ENCODE measurements at places on chromosomes 13 and 19. TPM values are rescaled to one million over a fixed set of nuclear protein-coding genes. Genes with fewer than 3 reads are reported as not detected.

The ZNF296 gene
- 0.20 TPM for total RNA-seq

The STAP2 gene
- total RNA-seq: 4.2 TPM

The ZNF682 gene
- 6.6 TPM for total RNA-seq

The PCDH20 gene
- total RNA-seq: 3.7 TPM

The TTC9B gene
- not detected for total RNA-seq

The PCSK4 gene
- total RNA-seq: 2.8 TPM

The C1QTNF9 gene
- total RNA-seq: 3.9 TPM

The NKG7 gene
- total RNA-seq: 0.99 TPM

The SPRYD7 gene
- 11.8 TPM for total RNA-seq

The SYCN gene
- total RNA-seq: not detected

The DAND5 gene
- total RNA-seq: 11.2 TPM

- no peak for DNase-seq
Measured at GRCh38 chr13:44523146-44524015, 52.7 kb downstream of the TSC22D1 start.

DNA sequence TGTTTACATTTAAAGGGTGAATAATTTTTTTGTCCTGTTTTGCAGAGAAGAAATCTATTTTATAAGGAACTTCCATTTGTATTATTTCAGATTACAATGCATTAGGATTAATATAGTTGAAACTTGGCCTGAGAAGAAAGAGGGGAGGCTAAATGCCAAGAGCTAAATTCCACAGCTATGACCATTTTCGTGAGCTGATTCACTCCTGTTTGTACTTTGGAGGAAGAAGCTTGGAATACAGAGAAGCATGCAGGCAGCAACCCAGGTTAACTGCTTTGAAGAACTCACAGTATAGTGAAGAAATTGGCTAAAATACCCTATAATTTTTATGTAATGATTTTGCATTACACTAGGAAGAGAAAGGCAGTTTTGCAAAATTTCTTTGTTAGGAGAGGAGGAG is 309.4 kb upstream of the KLF12 start:
- DNase-seq: no peak

- DNase-seq: no peak
Measured at GRCh38 chr13:91169321-91170050, 178.0 kb upstream of the MIR17HG start.

GRCh38 chr13:46281779-46282178 is 70.1 kb downstream of the LRRC63 start:
- DNase-seq: no peak

DNA sequence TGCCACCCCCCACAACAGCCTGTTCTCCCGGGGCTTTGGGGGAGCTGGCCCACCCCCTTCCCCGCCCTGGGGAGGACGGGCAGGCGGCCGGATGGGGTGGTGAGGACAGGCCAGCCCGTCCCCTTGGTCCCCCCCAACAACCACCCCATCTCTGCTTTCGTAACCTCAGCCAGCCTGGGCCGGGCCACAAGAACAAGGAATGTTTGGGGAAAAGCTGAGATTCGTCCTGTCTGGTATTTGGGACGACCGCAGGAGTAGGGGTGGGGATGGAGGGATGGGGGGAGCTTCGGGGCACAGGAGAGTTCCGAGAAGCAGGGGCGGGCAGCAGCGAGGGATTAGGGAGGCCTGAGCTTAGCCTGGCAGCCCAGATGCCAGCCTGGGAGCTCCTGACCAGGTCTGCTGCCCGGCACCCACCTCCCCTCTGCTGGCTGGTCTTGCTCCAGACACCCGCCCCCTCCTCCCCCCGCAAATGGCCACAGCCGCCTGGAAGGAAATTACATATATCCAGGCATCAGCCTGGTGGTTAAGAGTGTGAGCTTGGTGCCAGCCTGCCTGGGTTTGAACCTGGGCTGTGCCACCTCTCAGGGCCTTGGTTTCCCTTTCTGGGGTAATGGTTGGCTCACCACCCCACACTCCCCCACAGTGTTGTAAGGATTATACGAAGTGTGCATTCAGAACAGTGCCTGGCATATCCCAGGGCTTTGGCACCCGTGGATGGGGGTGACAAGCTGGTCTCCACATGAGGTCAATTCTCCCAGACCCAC is at the start of gene PODNL1:
Gene PODNL1, minus strand, starts transcription at position 117 of the 764 bp plus-strand sequence. CDS start 236 bp downstream, outside the sequence.
- no peak for DNase-seq

GRCh38 chr13:34842466-34842865 is 99.6 kb upstream of the NBEA start:
- DNase-seq: no peak

GRCh38 chr13:36133950-36134626 is 2.9 kb upstream of the DCLK1 start:
- DNase-seq: no peak

DNA sequence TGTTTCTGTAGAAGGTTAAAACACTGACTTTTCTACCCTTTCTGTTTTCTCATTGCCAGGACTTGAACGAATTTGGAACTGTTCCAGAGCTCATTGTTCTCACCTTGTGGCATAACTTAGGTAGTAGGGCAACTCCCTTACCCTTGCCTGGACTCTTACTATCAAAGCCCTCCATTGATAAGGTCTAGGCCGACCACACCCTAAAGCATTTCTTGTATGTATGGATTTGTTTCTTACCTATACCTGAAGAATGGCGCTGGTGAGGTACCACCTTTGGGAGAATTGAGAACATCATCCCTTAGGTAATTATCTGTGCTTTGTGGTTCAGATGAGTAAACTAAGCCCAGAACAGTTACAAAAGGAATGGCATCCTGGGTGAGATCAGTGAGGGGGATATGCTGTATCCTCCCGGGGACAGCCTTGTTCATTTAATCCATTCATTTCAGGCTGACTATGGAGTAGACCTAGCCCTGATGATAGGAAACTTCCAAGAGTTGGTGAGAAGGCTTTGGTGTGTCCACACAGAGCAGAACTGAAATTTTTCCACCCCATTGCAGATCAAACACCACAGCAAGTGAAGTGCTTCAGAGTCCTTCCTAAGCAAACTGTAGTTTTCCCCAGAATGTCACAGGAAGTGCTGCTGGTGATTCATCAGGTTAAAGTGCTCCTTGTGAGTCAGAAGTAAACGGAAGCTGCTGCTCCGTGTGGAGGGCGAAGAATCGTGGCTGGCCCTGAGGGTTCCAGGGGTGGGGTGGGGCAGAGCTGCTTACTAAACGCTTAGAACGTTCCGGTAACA is 113.0 kb downstream of the TEX26 start:
- no peak for DNase-seq

- no peak for DNase-seq
Measured at GRCh38 chr13:36148446-36148845, 17.3 kb upstream of the DCLK1 start.

GRCh38 chr19:3065675-3066357 is 3.5 kb upstream of the TLE5 start:
- DNase-seq: no peak

DNA sequence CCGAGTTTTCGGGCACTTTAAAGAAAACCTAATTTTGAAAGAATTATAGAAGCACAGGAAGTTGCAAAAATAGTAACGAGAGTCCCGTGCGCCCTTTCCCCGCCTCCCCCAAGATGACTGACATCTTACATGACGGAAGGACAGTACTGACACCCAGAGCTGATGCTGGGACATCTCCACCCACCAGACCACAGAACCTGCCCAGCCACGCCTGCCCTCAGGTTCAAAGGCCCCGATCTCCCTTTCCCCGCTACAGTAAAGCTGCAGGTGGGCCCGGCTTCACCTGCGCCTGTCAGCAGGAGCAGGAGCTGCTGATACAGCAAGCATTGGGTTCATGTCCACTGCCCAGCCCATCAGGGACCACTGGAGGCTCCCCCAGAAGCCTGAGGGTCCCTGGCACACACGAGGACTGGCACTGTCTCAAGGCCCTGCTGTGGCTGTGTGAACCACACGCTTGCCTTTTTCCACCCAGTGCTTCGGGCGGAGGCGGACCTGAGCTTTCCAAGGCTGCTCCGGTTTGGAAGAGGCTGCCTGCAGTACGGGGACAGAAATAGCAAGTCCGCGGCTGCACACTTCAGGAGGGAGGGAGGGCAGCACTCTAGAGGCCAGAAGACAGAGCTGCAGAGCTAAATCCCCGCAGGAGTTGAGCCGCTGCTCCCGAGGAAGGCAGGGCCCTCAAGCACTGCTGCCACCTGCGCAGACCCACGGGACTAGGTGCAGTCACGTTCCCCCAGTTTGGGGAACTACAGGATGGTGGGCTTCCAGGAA is 8.7 kb downstream of the MAP2K2 start:
- DNase-seq: peak; percentile 69

GRCh38 chr19:7500811-7501450 is 12.1 kb upstream of the PEX11G start:
- peak; percentile 49 for DNase-seq
